Left ventricle myocardium superior (tissue), 1 donor: ENCODE measurements at places on chromosomes 6 and 20. TPM values are rescaled to one million over a fixed set of nuclear protein-coding genes. Genes with fewer than 3 reads are reported as not detected.
A peak's percentile ranks its signal among the peaks of the same experiment; 100 is the strongest.

DNA sequence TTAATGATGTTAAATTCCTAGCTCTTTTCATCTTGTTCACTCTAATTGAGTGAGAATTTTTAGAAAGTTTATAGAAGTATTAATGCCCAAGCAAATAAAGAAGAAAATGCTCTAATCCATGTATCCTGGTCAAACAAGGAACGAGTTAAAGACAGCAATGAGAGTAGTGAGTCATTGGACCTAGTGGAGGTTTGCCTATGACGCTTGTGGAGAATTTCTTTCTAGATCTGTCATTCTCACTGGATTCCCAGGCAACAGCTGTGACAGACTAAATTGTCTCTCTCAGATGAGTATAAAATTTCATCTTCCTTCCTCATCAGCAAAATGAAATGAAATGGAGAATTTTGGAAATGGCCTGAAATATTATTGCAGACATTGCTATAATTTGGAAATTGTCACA, 127.9 kb downstream of the COL19A1 start:
- no peak for DNase-seq

- DNase-seq: no peak
Measured at GRCh38 chr6:40947876-40948526, 91.0 kb downstream of the UNC5CL start.

DNA sequence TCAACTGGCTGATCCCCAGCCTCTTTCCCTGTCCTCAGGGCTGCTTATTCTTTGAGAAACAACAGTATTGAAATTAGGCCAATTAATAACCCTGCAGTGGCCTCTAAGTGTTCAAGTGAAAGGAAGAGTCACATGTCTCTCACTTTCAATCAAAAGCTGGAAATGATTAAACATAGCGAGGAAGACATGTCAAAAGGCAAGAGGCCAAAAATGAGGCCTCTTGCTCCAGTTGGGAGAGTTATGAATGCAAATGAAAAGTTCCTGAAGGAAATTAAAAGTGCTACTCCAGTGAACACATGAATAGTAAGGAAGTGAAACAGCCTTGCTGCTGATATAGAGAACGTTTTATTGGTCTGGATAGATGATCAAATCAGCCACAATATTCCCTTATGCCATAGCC, 131.5 kb downstream of the MACROD2 start:
- DNase-seq: no peak

DNA sequence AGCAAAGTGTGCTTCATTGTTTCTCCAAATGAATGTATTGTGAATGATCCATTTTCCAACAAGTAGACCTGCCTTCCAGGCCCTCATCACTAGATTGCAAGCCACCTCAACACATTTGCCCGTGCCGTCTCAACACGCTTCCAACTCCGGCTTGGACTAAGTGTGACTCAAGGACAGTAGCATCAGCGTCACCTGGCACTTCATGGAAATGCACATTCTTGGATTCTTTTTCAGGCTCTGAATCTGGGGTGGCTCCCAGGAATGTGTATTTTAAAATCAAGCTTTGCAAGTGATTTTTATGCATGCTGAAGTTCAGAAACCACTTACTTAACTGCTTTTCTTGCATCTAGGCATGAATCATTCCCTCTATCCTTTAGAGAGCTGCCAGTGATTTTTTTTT, 129.6 kb upstream of the EEF1E1 start:
- DNase-seq: no peak

DNA sequence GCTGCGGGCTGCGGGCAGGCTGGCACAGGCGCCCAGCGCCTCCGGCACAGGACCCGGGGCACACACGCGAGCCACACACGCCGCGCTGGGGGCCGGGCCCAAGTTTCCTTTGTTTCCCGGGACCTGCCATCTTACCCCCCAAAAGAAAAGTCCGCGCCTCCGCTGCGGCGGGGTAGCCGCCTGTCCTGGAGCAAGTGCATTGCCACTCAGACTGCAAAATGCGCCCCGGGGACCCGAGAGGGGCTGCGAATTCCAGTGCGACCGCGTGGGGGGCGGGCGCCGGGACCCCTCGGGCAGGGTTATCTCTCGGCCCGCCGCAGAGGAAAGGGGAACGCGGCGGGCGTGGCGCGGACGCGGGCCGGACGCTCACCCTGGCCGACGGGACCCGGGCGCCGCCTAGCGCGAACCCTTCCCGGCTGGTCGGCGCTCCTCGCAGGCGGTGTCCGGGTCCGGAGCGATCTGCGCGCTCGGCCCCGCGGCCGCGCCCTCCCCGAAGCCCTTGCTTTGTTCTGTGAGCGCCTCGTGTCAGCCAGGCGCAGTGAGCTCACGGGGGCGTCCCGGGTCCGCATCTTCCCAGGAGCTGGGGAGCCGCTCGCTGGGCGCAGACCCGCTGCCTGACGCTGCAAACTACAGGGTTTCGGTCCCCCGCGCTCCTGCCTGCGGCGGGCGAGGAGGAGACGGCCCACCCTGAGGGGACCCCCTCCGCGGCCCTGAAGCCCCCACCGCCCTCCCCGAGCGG, 639 bp upstream of the CD24 start:
- peak; percentile 49 for DNase-seq

- DNase-seq: no peak
Measured at GRCh38 chr20:52035498-52035897, 156.1 kb downstream of the ZFP64 start.

- DNase-seq: no peak
Measured at GRCh38 chr20:53975761-53976160, 94.6 kb downstream of the BCAS1 start.

- no peak for DNase-seq
Measured at GRCh38 chr6:4322134-4322845, 186.9 kb upstream of the ECI2 start.

GRCh38 chr6:160274871-160275510, 16.4 kb upstream of the SLC22A2 start:
- no peak for DNase-seq

DNA sequence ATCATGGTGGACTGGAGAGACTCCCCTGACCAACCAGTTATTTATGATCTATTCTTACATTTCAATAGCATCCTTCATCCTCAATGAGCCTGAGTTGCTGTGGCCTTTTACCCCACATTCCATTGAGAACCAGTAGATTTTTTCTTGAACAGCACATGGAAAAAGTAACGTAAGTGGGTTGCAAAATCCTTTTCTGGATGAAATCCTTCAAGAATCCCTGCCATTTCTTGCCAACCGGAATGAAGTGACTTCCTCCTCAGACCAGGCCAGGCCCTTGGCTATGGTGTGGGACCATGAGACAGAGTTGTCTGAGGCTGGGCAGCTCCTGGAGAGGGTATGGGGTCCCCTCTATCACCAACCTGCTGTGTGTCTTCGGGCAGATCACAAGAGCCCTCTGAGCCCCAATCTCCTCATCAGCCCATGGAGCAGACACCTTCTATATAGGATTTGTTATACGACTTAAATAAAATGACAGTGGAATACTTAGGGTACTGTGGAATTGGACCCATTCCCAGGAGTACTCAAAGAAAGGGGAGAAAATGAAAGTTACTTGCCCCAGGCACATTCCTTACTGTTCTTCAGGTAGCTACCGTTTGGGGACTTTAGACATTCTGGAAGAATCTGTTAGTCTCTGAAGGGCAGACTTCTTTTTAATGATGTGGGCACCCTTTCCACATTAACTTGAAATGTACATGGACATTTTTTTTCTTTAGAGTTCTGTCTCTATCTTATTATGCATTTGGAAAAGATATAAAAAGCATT, 10.9 kb downstream of the EYA2 start:
- DNase-seq: no peak

DNA sequence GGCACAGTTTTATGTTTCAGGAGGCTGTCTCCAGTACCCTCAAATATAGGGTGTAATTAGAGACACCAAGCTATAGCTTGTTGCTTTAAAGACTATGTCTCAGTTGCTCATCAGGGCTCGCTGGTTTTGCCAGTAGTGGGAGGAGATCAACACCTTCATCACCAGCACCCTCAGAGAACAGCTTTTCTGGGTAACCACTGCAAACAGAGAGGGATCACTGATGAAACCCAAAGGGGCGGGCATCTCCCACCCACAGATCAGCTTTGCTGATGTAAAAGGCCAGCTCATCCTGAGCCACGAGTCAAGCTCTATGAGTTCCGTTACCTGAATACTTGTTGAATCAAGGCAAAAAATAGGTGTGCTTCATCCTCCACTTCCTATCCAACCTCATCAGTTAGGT, 187.7 kb downstream of the AIG1 start:
- DNase-seq: no peak

DNA sequence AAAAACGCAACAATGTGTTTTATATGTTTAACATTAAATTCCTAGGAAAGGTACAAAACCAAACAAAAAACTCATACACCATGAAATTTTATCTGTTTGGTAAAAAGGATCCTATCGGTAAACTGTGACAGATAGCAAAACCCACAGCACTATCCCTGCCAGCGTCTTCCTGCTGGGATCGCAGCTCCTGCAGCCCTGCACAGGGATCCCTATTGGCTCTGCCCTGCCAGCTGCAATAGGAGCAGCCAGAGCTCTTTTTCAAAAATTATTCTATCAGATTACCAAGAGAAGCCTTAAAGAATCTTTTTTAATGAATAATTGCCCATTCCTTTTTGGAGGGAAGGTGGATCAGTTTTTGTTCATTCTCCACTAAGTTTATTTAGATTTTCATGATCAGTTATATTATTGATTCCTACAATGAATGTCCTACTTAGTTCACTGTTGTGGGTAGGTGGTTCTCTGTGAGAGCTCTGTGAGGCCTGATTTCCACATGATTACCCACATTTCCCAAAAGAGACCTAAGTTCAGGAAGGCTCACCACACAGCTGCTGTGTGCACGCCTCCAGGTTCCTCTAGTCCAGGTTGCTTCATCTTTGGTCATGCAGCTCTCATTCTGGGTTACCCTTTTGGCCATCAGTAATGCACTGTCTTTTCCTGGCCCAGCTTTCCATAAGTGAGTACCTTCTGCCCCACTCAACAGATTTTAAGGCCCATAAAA, 293.8 kb downstream of the FRK start:
- no peak for DNase-seq

DNA sequence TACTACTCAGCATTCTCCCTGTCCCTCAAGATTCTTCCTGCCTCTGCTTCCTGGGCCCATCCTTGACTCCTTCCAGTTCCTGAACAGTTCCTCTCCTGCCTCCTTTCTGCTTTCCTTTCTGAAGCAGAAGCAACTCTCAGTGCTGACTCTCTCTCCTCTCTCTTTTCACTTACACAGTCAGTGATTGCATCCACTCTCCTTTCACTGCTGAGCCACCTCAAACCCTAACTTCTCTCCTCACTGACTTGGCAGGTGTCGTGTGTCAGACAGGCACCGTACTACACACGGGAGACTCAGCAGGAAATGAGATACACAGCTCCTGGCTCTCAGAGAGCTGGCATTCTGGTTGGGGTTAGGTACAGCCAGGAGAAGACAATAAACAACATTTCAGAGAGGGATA, 5.6 kb downstream of the ABHD16A start:
- DNase-seq: no peak

DNA sequence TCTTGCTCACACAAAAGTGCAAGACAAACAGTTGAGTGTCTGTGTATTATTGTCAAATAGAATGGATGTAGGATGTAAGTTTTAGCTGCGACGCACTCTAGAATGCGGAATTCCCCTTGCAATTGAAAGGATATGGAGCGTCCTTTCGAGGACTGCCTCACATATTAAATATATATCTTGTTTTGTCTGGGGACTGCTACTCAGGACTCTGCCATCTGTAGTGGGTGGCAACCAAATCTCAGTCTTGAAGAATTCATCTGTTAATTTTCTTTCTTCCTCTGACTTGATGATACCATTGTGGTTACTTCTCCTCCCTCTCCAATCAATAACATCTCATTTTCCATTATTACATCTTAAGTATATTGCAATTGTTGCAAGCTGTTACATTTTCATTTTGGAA, 121.6 kb downstream of the SOX4 start:
- no peak for DNase-seq

- DNase-seq: no peak
Measured at GRCh38 chr20:22288957-22289356, 295.4 kb downstream of the FOXA2 start.

DNA sequence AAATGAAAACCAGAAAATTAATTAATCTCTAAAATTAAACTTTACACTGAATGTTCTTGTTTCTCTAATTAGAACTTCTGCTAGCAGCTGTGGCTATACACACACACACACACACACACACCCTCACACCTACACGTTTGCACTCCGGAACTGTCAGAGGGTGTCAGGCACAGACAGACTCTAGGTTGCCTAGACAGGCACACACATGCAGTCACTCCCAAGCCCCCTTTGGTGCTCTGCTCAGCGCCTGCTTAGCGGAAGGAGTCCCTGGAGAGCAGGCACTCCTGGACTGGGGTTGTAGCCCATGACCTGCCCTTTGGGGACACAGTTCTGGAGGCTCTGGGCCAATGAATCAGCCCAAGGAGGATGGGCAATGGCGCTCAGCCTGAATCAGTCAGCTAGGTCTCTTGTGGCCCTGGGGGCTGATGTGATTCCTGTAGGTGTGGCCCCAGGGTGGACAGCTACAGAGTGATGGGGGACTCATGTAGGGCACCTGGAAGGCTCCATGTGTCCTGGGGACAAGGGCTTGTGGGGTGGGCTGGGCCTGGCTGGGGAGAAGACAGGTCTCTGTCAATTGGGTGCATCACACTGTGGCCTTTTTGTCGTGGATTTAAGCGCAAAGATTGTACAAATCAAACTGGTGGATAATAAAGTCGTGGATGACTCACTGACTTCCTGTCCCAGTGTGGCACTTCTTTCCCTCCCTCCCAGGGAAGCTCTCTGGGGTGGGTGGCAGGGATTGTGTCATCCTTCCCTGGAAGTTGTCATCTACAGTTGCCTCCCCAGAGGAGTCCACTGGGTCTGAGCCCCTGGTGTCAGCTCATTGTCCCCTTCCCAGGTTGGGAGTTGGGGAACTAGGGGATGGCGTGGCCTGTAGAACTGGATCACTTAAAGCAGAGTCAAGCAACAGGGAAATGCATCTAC, 8.8 kb downstream of the TMEM151B start:
- no peak for DNase-seq

- no peak for DNase-seq
Measured at GRCh38 chr6:28725890-28726348, 197.9 kb downstream of the TRIM27 start.

- DNase-seq: no peak
Measured at GRCh38 chr6:38151580-38152500, 332.3 kb downstream of the ZFAND3 start.

DNA sequence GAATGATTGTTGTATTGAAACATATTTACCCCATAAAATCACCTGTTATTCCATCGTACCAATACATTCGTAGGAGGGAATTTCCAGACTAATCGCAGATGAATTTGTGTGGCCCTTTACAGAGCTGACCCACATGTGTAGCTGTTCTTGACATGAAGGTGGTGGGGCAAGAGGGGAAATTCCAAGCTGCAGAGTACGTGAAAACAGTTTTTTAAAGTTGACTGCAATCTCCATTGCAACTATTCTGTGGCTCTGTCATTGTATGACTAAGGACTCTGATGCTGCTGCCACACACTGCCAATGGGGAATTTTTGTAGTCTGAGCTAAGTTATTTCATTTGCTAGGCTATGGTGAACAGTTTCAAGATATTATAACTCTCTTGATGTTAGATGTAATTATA, 46.4 kb upstream of the ADTRP start:
- no peak for DNase-seq

- no peak for DNase-seq
Measured at GRCh38 chr6:57265755-57266221, 43.7 kb upstream of the RAB23 start.

GRCh38 chr6:7727086-7727945, 1.4 kb downstream of the BMP6 start:
- DNase-seq: peak; percentile 34

GRCh38 chr6:56579155-56579851, 63.4 kb downstream of the DST start:
- no peak for DNase-seq

The FRS3 gene
- 5.2 TPM for total RNA-seq

The CCN6 gene
- total RNA-seq: not detected

The PIGT gene
- total RNA-seq: 115 TPM
